A549 (cell line): ENCODE measurements at places on chromosomes 12 and 14.

DNA sequence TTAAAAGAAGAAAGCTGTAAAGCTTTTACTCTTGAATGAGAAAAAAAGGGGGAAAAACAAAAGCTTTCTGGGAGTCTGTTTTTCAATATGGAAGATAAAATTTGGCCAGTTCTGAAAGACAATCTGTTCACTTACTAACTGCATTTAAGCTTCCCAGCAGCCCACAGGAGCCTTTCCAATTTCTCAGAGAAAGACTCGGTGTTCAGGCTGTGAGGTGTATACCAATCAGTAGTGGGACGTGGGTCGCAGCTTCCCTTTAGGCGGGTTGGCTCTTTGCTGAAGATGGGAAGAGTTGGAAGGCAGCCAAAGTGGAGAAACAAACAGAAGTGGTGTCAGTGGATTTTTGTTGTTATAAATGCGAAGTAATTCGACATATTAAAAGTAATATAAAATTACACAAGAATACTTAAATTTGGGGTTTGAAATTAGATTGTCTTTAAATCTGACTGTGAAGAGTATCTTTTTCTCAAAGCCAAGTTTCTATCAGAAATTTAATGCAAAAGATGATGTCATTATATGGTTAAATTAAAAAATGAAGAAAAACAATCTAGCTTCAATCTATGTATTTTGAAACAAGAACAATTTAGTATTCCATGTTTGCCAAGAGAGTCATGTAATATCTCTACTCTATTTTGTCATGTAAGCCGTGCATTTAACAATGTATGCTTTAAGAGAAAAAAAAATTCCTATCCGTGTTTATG is 590.2 kb upstream of the ATXN7L3B start:
- no peak for DNase-seq

GRCh38 chr12:105775343-105775742 is 363.4 kb downstream of the NUAK1 start:
- peak; percentile 50 for DNase-seq

- peak; percentile 4 for DNase-seq
Observed at GRCh38 chr14:47207617-47208016, 467.8 kb downstream of the MDGA2 start.

DNA sequence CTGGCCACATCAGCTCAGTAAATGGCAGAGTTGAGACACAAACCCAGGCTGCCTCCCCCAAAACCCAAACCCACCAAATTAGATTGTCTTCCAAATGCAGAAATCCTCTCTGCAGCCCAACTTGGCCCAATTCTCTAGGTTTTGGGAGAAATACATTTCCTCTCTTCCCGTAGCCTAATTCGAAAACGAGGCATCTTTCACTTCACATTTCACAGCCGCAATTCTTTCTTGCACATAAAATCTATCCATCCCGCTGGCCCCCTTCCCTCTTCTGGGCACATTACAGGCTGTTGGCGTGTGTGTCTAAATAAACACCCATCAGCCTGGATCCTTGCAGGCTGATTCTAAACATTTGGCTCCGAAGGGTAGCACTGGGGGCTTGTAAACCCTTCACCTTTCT is 83.8 kb upstream of the VRK1 start:
- no peak for DNase-seq

DNA sequence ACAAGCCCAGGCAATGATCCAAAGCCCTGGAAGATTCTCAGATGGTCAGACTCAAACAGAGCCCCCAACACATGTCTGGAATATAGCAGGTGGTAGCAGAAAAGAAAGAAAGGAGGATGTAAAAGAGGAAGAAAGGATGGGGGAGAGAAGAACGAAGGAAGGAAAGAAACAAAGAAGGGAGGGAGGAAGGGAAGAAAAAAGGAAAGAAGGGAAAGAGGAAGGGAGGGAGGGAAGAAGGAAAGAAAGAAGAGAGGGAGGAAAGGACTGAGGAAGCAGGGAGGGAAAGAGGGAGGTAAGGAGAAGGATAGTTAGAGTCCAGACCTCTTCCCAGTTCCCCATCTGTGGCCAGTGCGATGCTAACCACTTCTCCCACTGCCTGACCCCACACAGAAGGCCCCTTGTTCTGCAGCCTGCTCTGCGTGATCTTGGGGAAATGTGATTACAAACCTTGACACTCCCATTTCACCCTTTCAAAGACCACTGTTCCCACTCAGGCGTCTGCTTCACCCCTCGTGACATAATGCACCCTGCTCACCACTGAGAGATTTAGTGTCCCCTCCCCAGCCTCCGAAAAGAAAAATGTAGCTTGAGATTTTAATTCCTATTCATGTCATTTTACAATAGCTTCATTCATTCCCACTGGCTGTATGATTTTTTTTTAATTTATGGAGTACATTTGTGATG is 357.9 kb downstream of the BCL11B start:
- no peak for DNase-seq

GRCh38 chr12:15706010-15706676 is 83.0 kb downstream of the EPS8 start:
- DNase-seq: peak; percentile 45

GRCh38 chr12:19074700-19075099 is 54.8 kb upstream of the PLEKHA5 start:
- DNase-seq: no peak

DNA sequence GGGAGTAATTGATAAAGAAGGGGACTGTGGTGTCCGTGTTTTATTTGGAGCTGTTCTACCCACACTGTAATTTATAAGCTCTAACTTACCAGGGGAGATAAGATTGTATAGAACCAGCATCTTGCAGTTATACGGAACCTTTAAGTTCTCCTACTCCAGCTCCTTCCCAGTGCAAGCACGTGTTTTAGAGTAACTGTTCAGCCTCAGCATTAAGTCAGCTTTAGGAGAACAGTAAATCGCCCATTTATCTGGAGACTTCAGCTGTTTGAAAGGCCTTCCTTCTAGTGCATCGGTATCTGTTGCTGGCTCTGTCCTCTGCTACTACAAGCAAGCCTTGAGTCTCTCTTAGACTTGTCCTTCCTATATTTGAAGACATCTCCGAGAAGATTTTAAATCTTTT is 95.6 kb downstream of the ETV6 start:
- DNase-seq: no peak

GRCh38 chr12:117522559-117522958 is 161.1 kb upstream of the NOS1 start:
- DNase-seq: no peak

- no peak for DNase-seq
Observed at GRCh38 chr14:97411938-97412612, 614.9 kb downstream of the VRK1 start.

GRCh38 chr12:56954057-56954957 is 3.1 kb downstream of the RDH16 start:
- DNase-seq: no peak

GRCh38 chr12:11693067-11693466 is 43.6 kb downstream of the ETV6 start:
- no peak for DNase-seq

DNA sequence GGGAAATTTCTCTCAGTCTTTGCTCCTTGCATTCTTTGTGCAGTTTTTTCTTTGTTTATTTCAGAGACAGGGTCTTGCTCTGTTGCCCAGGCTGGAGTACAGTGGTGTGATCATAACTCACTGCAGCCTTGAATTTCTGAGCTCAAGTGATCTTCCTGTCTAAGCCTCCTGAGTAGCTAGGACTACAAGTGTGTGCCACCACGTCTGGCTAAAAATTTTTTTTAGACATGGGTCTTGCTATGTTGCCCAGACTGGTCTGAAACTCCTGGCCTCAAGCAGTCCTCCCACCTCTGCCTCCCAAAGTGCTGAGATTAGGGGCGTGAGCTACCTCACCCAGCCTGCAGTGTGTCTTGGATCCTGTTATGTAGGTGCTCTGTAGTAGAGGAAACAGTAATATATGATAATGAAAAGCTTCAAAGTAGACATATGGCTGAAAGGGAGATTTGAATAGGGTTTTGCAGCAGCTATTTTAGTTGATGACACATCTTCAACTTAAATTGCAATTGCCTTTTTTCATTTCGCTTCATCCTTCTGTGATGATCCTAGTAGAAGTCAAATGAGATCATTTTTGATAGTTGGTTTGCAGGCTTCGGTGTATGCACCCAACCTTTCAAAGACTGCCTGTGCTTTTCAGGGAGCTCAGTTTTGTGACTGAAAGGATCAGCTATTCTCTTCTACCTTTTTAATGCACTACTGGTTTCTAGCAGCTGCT is 75.4 kb downstream of the FUT8 start:
- DNase-seq: no peak

DNA sequence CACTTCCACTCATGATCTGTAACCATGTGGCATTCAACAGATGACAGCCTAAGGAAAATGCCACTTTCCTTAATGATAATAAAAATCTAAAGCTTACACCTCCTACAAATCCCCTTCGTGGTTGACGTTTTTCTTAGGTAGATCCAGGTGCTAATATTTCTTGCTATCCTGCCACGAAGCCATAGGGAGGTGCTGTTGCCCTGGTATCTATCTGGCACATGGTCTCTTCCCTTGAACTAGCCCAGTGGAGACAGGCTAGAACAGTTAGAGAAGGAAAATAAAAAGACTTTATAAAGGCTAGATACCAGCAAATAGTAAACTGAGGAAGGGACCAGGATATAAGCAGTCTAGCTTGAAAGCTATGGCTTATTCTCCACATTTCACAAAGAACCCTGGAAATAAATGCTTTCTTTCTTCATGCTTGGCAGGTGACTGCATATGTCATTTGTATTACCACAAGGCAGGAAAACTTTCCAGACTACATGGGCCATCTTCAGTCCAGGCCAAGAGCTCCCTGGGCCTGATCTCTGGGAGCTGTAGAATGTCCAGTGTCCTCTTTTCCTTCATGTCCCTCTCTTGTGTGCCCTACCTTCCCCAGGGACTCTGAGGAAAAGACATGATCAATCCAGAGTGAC is 15.3 kb downstream of the SPIC start:
- DNase-seq: peak; percentile 9

DNA sequence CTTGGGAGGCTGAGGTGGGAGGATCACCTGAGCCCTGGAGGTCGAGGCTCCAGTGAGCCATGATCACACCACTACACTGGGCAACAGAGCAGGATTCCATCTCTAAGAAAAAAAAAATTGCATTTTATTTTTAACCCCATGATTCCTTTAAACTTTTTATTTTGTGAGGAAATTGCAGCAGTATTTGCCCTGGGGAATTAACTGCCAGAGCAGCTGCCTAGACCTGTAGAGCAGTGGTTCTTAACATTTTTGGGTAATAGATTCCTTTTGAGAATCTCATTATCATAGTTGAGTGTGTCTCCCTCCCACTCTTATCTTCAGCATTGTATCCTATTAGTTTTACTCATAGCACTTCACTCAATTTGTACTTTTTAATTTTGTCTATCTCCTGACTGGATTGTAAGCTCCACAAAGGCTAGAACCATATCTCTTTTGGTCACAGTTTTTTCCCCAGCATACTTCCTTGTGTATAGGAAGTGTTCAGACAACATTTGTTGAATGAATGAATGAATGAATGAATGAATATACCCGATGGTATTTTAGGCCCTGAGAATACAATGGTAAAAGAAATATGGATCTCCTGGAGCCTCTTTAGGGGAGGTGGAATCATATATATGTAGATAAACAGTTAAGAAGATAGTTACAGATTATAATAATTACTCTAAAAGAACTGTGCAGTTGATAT is 40.6 kb downstream of the BRMS1L start:
- no peak for DNase-seq

DNA sequence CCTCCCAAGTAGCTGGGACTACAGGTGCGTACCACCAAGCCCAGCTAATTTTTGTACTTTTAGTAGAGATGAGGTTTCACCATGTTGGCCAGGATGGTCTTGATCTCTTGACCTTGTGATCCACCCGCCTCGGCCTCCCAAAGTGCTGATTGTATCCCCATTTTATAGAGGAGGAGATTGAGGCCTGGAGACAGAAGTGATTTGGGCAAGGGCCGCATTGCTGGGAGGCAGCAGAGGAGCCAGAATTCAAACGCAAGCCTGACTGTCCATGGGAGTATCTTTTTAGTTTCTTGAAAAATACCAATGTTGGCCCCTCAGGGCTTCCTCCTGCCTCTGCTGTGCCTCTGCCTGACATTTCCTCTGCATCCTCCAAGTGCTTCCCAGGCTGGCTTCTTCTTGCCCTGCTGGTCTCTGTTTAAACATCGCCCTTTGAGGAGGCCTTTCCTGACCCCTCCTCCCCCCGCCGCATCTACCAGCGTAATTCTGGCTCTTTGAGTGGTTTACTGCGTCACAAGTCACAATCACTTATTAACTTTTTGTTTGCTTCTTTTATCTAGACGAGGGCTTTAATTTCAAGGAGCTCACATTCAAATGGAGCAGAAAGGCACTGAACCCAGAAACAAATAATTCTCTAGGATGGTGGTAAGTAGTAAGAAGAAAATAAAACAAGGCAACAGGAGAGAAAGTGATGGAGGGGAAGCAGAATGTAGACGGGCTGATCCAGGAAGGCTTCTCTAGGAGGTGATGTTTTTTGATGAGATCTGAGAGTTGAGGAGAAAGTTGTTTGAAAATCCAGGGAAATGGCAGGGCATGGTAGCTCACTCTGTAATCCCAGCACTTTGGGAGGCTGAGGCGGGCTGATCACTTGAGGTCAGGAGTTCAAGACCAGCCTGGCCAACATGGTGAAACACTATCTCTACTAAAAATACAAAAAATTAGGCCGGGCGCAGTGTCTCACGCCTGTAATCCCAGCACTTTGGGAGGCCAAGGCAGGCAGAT is 91.0 kb upstream of the MED13L start:
- peak; percentile 99 for DNase-seq

DNA sequence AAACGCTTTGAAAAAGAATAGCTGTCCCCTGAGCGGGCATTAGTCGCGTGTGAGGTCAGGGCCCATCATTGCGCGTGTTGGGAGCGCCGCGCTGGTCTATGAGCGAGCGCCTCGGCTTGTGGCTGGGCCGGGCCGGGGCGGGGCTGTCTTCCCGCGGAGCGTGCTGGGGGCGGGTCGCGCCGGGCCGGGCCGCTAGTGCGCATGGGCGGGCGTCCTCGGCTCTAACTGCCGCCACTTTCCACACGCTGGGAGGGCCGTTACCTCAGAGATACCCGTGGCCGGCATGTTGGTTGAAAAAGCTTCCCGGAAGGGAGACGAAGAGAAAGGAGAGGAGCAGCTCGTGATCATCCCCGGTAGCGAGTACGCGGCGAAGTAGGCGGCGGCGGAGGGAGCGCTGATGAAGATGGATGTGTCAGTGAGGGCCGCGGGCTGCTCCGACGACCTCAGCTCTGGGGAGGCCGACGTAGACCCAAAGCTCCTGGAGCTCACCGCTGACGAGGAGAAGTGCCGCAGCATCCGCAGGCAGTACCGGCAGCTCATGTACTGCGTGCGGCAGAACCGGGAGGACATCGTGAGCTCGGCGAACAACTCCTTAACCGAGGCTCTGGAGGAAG is at the start of gene EID3:
Gene EID3 (plus strand): TSS at position 202 of the 614 bp plus-strand sequence. CDS start 196 bp downstream, at position 398.
- DNase-seq: peak; percentile 90

GRCh38 chr12:50192908-50193307 is 25.7 kb upstream of the CERS5 start:
- no peak for DNase-seq

GRCh38 chr12:128339631-128340030 is 72.7 kb downstream of the TMEM132C start:
- DNase-seq: no peak
